ENCODE measurements at places on chromosomes 3 and 15. TPM values are rescaled to one million over a fixed set of nuclear protein-coding genes. Genes with fewer than 3 reads are reported as not detected.

DNA sequence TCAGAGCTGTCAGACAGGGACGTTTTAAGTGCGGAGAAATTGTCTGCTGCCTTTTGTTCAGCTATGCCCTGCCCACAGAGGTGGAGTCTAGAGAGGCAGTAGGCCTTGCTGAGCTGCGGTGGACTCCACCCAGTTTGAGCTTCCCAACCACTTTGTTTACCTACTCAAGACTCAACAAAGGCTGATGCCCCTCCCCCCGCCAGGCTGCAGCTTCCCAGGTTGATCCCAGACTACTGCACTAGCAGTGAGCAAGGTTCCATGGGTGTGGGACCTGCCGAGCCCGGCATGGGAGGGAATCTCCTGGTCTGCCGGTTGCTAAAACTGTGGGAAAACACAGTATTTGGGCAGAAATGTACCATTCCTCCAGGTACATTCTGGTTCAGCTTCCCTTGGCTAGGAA is 282.1 kb downstream of the VGLL3 start:
- DNase-seq: no peak

The ETV5 gene
- total RNA-seq: 43.5 TPM

DNA sequence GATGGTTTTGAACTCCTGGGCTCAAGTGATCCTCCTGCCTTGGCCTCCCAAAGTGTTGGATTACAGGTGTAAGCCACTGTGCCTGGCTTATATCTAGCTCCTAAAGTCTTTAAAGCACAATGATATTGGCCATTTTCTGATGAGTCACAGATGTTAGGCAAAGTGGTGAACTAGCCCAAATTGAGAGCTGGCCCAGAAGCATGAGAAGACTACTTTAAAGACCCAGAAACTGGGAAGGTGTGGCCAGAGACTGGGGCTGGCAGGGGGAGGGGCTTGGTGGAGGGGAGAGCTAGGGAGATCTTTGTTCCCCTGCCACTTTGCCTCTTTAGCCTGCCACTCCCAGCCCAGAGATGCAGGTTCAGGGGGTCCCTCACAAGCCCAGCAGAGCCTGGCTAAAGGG is 21.6 kb downstream of the CHRNA3 start:
- DNase-seq: no peak

DNA sequence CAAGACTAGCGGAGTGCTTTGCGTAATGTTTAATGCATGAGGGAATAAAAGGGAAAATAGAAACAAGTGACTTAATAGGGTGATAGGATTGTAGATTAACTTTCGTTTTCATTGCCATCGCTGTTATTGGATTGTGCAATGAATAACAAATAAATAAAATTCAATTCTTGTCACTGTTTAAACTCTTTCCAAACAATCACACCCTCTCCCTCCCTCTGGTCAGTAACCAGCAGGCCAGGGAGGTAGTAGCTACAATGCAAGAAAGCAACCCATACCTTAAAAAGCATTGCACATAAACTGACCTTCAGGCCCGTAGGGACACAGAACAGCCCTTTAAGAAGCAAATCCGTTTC is 705 bp upstream of the TFRC start:
- no peak for DNase-seq

The HRG gene
- total RNA-seq: not detected

The THUMPD3 gene
- 20.1 TPM for total RNA-seq

DNA sequence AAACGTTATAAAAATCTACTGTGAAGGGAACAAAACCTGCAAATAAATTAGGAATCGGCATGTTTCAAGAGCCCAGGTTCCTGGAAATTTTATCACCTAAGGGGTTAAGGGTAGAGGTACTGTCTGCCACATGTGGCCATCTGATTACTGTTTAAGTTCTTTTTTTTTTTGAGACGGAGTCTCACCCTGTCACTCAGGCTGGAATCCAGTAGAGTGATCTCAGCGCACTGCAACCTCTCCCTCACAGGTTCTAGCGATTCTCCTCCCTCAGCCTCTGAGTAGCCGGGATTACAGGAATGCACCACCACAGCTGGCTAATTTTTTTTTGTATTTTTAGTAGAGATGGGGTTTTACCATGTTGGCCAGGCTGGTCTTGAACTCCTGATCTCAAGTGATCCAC is 35.8 kb downstream of the UQCC5 start:
- no peak for DNase-seq

The SERINC4 gene
- total RNA-seq: not detected

- DNase-seq: no peak
Measured at GRCh38 chr3:170055209-170055608, 17.4 kb downstream of the GPR160 start.

The SEMA3F gene
- 21.1 TPM for total RNA-seq

GRCh38 chr15:74870436-74871215 is 2.5 kb downstream of the SCAMP2 start:
- no peak for DNase-seq

The PPARG gene
- total RNA-seq: 8.0 TPM

- DNase-seq: no peak
Measured at GRCh38 chr3:101925564-101925963, 76.2 kb downstream of the NFKBIZ start.

DNA sequence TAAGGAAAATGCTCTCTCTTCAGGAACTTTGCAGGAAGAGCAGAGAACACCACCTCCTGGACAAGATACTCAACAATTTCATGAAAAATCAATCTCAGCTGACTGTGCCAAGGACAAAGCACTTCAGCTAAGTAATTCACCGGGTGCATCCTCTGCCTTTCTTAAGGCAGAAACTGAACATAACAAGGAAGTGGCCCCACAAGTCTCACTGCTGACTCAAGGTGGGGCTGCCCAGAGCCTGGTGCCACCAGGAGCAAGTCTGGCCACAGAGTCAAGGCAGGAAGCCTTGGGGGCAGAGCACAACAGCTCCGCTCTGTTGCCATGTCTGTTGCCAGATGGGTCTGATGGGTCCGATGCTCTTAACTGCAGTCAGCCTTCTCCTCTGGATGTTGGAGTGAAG is 200.5 kb downstream of the AKAP13 start:
- DNase-seq: peak; percentile 53

- DNase-seq: no peak
Measured at GRCh38 chr3:98553753-98554152, 22.0 kb downstream of the GPR15 start.

GRCh38 chr3:17749705-17750293 is 7.4 kb upstream of the TBC1D5 start:
- no peak for DNase-seq

The UBA7 gene
- total RNA-seq: 83.6 TPM

- DNase-seq: no peak
Measured at GRCh38 chr3:108329508-108329907, 33.2 kb downstream of the HHLA2 start.

The SLC22A14 gene
- total RNA-seq: 0.11 TPM

DNA sequence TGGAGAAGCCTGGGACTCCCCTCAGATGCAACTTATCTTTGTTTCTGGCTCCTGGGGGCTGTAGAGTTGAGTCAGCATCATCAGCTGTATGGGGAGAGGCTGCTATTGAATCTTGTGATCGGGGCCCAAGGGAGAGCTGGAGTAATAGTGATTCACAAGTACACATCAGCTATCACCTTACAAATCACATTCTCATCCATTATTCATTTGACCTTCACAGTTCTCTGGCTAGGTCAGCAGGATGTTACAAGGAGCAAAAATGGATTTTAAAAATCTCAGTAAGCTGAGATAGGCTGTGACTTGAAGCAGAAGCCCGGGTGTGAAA is 175.0 kb downstream of the OPA1 start:
- peak; percentile 40 for DNase-seq

- no peak for DNase-seq
Measured at GRCh38 chr3:83894223-83894622, 1064.6 kb upstream of the CADM2 start.

- peak; percentile 29 for DNase-seq
Measured at GRCh38 chr3:45942051-45942825, 1.0 kb upstream of the CXCR6 start.

DNA sequence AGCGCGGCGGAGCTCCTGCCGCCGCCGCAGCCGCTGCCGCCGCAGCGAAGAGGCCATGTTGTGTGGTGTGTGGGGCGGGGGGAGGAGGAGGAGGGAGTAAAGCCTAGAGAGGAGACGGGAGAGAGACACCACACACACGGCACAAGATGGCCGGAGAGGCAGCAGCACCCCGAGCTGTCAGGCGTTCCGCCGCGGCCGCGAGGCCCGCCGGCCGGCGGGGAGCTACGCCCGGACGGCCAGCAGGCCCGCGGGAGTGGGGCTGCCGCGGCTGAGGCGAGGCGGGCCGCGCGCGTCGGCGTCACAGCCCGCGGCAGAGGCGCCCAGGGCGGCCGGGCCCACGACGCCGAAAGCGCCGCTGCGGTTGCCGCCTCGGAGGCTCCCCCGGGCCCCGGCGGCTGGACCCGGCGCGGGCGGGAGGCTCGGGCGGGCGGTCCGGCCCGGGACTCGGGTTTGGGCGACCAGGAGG is 17.4 kb upstream of the CHD2 start:
- DNase-seq: no peak

DNA sequence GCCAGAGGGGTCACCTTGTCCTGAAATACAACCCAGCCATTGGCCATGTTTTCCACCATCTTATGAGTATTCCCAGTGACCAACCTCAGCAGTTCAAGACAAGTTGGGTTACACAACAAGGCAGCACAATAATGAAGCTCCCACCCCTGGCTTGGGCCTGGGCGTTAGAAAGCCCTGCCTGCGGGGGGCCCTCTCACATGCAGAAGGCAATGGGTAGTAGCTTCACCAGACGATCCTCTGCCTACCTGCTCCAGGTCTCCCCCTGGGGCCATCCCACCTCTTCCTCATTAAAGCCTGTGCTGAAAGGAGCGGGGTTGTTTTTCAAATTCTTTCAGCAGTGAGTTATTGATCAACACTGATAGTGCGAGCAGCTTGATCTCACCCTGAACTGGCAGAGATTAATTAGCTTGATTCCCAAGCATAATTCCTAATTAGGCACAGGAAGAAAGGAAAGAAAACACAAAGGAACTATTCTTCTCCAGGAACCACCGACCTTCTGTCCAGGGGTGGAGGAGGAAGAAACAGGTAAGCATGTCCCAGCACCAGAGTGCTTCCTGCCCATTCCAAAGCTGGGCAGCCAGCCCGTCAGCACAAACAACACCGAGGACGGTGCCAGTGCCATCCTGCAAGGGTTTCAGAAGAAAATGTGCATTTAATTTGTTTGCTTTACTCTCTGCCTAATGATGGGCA is 79.7 kb upstream of the CGNL1 start:
- DNase-seq: no peak

The GPR149 gene
- total RNA-seq: 2.6 TPM

DNA sequence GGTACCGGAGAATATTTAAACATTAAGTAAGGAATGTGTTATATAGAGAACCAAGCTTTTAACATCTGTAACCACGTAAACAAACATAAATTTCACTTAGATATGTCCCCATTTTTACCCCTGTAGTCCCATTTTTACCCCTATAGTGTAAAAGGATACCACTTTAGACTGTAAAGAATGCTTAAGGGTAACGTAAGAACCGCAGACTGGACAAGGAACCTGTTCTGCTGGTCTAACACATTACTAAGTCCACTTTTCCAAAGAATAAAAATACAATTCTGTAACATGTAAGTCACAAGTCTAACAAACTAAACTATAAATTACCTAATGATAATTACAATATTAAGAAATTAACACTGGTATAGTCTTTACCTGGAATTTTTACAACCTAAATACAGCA is 2.9 kb downstream of the SLC12A6 start:
- DNase-seq: no peak

DNA sequence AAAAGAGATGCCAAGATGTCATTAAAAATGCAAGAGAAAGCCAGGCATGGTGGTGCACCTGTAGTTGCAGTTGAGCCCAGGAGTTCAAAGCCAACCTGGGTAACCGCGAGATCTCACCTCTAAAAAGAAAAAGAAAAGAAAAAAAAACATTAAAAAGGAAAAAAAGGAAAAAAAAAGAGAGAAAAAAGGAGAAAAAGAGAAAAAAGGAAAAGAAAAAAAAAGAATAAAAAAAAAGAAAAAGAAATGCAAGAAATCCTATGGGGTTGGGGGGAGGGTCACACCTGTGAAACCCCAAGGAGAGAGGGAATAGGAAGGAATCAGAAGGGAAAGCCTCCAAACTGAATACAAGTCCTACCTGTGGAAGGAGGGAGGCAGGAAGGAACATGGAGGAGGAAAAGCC is 5.2 kb upstream of the SUMF1 start:
- no peak for DNase-seq

DNA sequence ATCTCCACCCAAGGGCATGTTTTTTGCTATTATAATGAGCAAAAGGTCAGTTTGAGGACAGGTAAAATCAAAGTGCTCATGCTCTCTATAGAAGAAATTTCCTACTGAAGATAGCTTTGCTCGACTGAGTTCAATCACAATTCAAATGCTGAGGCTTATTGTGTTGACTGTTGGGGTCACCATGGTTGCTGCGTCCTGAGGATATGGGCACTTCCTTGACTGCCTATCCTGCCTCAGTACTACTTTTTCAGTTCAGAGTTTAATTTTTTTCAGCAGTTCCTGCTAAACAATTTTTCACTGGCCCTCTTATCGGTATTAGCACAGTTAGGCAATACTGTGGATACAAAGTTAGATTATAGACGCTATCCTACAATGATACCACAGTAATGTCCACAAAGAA is 3.8 kb upstream of the CMTM6 start:
- no peak for DNase-seq

The SLC28A2 gene
- 0.16 TPM for total RNA-seq

DNA sequence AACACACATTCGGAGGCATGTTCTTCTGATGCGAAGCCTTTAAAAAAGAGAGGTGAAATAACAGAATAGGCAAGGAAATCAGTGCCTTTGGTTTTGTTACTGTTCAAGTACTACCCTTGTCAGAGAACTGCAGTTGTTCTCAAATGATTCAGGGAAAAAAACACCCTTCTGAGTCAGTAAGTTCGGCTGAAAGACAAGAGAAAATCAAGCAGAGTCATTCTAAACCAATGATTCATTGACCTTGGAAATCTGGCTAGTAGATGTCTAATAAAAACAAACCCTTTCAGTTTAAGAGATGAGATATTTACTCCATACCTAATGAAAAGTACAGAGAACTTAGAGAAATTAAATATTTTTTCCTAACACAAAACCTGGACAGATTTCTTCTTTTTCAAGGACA is 72.7 kb upstream of the ABI3BP start:
- no peak for DNase-seq

GRCh38 chr15:40790718-40791117 is 16.2 kb upstream of the ZFYVE19 start:
- no peak for DNase-seq

GRCh38 chr3:80043226-80043625 is 275.4 kb upstream of the ROBO1 start:
- DNase-seq: no peak

DNA sequence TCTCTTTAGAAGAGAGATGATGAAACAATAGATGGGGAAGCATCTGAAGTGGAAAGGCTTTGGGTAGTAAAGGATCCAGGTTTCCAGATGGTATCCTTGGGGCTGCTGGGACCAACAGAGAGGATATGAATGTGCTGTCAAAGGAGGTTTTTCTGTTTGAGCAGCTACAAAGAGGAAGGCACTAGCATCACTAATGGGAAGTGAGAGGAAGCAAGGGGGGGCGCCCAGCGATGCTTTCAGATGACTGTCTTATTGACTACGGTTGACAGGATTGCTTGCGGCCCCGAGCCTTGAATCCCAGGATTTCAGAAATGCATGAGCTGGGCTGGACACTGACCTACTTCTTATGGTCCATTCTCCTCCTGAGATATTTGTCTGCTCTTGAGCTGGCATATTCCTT is 103.8 kb upstream of the GALNT15 start:
- no peak for DNase-seq
